ENCODE measurements at places on chromosomes 1 and 21. TPM values are rescaled to one million over a fixed set of nuclear protein-coding genes. Genes with fewer than 3 reads are reported as not detected.

The CRNN gene
- total RNA-seq = not detected

The F13B gene
- total RNA-seq = not detected

The OR6N1 gene
- not detected for total RNA-seq

The PLPPR4 gene
- 23.8 TPM for total RNA-seq

The KRTAP20-2 gene
- not detected for total RNA-seq

The DNALI1 gene
- 2.0 TPM for total RNA-seq

The APOBEC4 gene
- total RNA-seq = not detected

The FHAD1 gene
- total RNA-seq = 2.0 TPM

The HCN3 gene
- 3.0 TPM for total RNA-seq

The TSPAN2 gene
- total RNA-seq = 55.4 TPM

The S100A7 gene
- total RNA-seq = not detected

The NTNG1 gene
- 24.4 TPM for total RNA-seq

The DPYD gene
- total RNA-seq = 84.3 TPM

The OVAAL gene
- total RNA-seq = 0.26 TPM

The CDC14A gene
- total RNA-seq = 29.1 TPM

The SLC25A33 gene
- 3.7 TPM for total RNA-seq

The TMEM53 gene
- 2.4 TPM for total RNA-seq

The EPHA10 gene
- 0.05 TPM for total RNA-seq

The PAQR6 gene
- 0.79 TPM for total RNA-seq

The SAMD13 gene
- total RNA-seq = 8.1 TPM

The CD55 gene
- 108 TPM for total RNA-seq
